ENCODE measurements at places on chromosomes 4 and X.

- DNase-seq: no peak
Observed at GRCh38 chr4:78024576-78025091, 32.5 kb upstream of the FRAS1 start.

GRCh38 chrX:154751203-154751668 lies 359 bp upstream of the GAB3 start:
- DNase-seq: no peak

DNA sequence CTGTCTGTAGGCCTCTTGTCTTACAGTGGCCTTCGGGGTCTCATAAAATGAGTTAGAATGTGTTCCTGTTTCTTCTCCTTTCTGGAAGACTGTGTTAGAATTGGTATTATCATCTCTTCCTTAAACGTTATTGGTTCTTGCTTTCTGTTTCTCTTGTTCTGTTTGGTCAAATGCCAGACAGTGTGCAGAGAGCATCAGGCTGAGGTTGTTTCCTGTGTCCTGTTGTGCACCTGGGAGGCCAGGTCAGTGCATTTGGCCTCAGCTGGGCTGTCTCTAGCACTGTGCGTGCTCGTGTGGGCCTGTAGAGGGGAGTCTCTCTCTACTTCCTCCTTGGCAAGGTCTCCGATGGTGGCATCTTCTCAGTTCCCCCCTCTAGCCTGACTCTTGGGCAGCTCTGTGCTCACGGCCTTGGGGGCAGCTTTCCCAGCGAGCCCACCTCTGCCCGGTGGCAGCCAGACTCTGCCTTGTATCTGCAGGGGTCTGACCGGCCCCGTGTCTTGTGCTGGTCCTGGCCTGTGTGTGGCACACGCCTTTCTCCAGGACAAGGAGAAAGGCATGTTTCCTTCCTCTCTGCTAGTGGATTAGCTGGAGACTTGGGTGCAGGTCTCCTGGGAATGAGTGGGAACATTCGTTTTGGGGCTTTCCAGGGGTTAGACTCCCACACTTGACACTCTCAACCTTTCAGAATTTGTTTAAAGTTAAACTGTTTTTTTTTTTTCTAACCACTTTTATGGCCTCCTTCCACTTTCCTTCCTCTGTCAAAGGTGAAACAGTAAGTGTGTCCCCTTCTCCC lies 62.3 kb downstream of the FAM193A start:
- DNase-seq: no peak

- no peak for DNase-seq
Observed at GRCh38 chr4:182845618-182846017, 71.6 kb downstream of the DCTD start.

- DNase-seq: no peak
Observed at GRCh38 chrX:120625371-120625770, 4.5 kb downstream of the C1GALT1C1 start.

Data from stimulated activated CD8-positive, alpha-beta memory T cell treated with anti-CD3 and anti-CD28 coated beads, Interleukin-2, amount 100 ng/mL, for 1 hour (primary cell).